ENCODE measurements at places on chromosomes 11 and 22.

DNA sequence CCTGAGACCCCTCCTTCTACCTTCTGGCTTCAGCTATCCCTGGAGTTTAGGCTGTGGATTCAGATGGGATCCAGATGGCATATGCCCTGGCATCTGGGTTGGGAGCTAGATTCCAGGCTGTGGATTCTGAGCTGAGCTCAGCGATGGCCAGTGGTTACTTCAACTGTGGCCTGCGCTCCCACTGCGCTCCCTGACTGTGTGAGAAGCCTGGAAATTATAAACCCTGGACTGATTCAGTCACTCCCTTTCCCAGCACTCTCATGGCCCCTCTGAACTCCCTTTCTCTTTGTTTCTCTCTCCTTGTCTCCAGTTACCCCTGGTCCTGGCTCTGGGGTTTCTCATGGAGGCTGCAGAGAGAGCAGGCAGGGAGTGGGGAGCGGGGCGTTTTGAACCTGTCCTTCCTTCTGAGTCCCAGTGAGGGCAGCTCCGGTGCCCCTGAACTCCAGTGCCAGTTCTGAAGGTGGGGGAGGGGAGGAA, 4.8 kb downstream of the ARHGEF17 start:
- no peak for DNase-seq

DNA sequence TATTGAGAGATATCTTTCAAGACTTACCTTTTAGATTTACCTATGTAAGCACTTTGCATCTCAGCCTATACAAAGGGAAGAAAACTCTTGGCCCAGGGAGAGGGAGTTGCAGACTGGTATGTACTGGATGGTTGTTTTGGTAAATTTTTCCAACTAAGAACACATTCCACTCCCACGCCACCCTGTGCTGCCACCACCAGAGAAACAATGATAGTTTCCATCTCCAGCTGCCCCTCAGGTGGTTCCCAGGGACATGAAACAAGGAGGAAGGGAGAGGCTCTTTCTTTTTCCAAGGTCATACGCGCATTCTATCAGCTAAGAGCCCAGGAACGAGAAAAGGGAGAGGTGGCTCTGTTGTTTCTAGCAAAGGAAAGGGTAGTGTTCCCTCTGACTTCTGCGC, 34.4 kb downstream of the CCDC34 start:
- DNase-seq, result no peak

GRCh38 chr22:38035530-38035885, 21.7 kb upstream of the PICK1 start:
- no peak for DNase-seq

GRCh38 chr11:120403966-120404365, 67.8 kb downstream of the ARHGEF12 start:
- DNase-seq, result no peak

- DNase-seq, result no peak
These were observed 366.1 kb downstream of the CTTN start for GRCh38 chr11:70764356-70764905.

GRCh38 chr22:48741540-48741939, 1086.1 kb downstream of the BRD1 start:
- no peak for DNase-seq

GRCh38 chr11:75576017-75576416, 14.0 kb downstream of the SERPINH1 start:
- no peak for DNase-seq

DNA sequence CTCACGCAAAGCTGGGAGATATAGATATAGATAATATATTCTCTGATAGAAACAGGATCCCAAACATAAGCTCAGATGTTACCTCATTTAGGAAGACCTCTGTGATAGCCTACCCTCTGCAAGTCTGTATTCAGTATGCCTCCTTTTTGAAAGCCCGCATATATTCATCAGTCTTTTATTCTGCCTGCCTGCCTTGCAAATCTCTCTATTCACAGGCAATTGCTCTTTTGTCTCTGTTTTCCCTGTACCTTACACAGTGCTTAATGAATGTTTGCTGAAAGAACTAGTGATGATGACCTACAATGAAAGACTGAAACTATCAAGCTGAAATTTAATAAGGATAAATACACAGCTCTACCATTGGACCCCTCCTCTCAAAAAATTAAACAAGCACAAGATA, 18.4 kb downstream of the DEUP1 start:
- peak; percentile 21 for DNase-seq

Measured in NCI-H774 (cell line).